ENCODE measurements at places on chromosomes 5 and 9.

DNA sequence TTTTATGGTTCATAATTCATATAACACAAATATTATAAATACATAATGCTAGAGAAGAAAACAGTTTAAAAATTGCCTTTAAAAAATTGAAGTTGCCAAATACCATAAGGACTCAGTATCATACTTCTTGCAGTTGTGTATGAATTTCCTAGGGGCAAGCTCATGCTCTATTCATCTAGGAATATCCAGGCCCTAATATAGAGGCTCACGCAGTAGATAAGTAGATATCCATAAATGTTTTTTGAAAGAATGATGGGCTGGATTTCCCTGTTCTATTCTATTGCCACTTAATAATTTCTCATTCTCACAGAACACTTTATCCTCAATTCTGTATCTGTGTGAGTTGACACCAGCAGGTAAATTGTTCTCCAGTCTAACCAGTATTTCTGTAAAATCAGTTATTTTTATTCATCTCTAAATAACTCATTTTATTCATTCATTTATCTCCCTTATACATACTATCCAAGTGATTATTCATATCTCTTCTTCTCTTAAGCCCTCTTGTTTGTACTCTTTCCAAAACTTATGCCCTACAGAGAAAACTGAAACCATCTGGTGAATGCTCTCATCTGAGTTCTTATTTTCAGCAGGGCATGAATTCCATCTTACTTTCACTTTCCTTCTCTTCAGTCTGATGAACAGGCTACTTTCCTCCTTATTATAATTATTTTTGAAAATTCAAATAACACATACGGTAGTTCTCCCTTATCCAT is 97.1 kb downstream of the SLC44A1 start:
- no peak for DNase-seq

- DNase-seq, result no peak
Measured at GRCh38 chr9:136129176-136129575, 10.5 kb upstream of the TMEM250 start.

GRCh38 chr9:91220021-91220420 is 141.7 kb downstream of the AUH start:
- no peak for DNase-seq

- no peak for DNase-seq
Measured at GRCh38 chr9:124259158-124259808, 1.5 kb downstream of the NEK6 start.

- DNase-seq, result no peak
Measured at GRCh38 chr9:125439434-125440272, 178.0 kb downstream of the GAPVD1 start.

GRCh38 chr9:133151041-133151440 is 12.7 kb downstream of the GBGT1 start:
- no peak for DNase-seq

- DNase-seq, result no peak
Measured at GRCh38 chr9:15505921-15506320, 4.8 kb downstream of the PSIP1 start.

All from activated CD4-positive, CD25-positive, alpha-beta regulatory T cell (primary cell).